ENCODE measurements at places on chromosomes 7 and 10.

- no peak for DNase-seq
Observed at GRCh38 chr10:116043861-116044260, 229.1 kb downstream of the GFRA1 start.

DNA sequence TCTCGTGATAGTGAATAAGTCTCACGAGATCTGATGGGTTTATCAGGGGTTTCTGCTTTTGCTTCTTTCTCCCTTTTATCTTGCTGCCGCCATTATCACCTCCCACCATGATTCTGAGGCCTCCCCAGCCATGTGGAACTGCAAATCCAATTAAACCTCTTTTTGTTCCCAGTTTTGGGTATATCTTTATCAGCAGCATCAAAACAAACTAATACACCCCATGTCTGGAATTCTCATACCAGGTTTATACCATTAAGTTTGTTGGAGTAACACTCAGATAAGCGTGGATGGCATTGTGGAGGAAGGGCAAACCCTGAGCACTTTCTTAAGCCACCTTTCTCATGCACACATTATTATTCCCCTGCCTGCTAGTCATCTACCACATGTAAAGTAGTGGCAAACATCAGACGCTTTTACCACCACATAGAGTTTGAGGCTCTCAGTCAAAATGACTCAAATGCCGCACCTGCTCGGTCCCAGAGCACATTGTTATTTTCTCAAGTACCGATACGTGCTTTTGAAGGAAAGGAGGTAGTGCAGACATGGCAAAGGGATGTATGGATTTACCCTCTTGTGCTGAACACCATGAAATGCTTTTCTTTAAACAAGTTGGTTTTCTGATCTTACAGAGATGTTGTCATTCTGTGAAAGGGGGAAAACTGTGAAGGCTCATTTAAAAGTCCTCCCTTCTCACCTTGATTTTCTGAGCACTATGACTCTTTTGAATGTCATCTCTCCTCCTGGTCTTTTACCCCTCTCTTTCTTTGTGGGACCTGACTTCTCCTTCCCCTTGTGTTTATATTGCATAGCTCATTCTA is 429.7 kb downstream of the EXOC4 start:
- DNase-seq: no peak

- DNase-seq: no peak
Observed at GRCh38 chr7:144468990-144469732, 65.7 kb upstream of the NOBOX start.

DNA sequence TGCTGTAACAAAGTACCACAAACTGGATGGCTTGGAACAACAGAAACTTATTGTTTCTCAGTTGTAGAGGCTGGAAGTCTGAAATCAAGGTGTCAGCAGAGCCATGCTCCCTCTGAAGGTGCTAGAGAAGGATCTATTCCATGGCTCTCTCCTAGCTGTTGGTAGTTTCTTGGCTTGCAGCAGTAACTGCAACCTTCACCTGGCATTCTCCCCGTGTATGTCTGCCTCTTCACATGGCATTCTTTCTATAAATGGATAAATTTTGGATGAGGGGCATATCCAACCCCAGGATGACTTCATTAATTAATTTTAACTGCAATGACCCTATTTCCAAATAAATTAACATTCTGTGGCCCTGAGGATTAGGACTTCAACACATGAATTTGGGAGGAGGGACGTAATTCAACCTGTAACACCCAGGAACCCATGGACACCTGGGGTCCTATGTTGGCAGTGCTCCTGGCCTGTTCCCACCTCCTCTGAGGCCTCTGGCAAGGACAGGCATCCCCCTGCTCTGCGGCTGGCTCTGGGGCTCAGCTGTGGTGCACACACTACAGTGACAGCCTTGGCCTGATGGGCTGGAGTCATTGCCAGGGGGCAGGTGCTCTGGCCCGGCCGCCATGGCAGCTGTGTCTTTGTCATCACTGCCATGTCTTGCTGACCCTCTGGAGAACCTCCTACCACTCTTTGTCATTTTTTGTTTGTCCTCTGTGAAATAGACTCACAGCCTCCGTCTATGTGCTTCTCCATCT is 30.8 kb downstream of the LSMEM1 start:
- DNase-seq: no peak

DNA sequence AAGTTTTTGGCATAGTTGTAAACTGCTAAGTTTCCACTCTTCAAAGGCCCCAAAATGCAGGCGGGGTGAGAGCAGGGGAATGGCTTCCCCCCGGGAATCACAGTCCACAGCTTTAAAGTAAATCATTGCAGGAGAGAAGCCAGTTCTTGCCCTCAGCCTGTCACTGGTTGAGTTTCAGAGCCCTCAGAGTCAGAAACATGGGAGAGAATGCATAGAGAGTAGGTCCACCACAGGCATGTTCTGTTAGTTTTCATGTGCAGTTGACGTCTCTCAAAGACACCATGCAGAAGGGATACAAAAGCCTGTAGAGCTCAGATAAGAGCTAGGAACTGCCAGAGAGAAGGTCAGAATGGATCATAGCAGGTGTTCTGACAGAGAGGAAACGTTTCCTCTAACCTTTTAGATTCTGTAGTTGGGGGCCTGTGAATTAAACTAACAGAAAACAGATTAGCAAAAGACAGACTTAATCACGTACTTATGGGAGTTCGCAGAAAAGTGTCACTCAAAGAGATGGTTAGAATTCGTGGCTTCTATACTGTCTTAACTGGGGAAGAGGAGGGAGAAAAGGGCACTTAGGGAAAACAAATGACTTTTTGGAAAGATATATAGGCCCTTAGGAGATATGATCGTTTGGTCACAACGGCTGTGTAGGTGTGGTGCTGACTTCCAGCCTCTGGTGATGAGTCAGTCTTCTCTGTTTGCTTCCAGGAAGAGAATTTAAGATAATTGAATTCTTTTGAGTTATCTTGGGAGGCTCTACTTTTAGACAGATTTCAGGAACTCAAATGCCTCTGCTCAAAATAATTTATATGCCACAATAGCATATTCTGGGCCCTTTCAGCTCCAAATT is 48.0 kb upstream of the MSRB2 start:
- DNase-seq: no peak

DNA sequence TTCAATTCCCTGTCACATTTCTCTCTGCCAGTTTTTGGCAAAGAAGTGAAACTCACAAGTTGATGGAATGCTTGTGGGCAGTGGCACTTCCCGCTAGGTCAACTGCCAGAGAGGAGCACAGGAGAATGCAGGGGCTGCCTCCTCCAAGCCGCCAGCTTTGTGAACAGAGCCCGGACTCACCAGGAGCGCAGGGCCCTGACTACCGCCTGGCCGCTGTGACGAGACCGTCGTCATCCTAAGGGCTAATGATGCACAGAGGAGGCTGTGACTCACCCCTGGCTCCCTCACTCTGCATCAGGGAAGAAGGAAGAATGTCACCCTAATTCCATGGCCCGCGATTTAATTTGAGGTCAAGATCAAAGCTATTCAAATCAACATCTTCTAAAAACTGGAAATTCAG is 123.9 kb downstream of the TAX1BP1 start:
- DNase-seq: no peak

DNA sequence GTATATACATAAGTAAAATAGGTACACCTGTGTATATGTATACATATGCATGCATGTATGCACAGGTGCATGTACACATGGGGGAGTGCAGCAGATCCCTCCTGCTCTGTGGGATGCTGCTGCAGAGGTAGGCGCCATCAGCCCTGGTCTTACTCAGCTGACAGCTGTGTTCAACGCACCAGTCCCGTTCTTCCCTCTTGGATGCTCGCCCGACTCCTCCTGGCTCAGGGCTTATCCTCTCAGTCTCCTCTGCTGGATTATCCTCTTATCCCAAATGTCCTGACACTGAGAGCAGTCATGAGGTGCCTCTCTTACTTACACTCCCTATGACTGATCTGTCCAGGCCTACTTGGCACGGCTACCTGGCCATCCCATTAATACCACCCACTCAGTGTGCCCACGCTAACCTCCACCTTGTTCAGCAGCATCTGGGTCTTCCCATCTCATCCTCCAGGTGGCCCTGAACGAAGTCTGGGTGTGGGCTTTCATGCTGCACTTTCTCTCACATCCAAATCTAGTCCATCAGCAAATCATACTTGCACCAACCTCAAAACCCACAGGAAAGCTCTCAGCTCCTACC is 357.1 kb downstream of the TCERG1L start:
- DNase-seq: no peak

DNA sequence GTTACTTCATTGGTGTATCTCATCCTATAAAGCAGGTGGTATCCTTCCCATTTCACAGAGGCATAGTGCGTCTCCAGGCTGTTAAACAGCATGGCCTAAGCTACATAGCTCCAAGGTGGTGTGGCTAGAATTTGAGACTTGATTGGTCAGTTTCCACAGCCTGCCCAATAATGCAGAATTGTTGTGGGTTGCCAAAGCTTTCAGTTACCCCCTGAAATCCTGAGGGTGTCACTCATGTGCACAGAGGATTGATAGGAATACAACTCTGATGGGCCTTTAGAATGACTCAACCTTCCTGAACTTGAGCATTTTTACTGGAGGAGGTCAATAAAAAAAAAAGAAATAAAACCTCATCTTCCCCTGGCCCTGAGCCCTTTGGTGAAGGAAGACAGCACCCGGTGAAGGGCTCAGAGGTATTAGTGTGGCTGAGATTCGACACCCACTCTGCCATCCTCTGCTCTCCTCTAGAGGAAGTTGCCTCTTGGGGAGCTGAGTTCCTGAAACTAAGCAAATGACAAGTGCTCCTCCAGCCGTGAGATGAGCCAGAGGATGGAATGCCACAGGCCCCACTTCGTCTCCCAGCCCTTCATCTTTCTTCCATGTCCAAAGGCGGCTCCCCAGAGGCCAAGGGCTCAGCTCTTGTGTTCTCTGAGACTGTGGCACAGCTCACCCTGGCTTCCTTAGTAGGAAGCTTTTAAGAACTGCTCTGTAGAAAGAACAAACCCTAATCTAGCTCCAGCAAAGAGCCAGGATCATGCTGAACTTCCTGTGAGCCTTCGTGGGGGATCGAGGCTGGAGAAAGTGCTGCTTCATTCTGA is 1.0 kb downstream of the ACSL5 start:
- DNase-seq: no peak

- no peak for DNase-seq
Observed at GRCh38 chr7:70392256-70392876, 739.6 kb upstream of the GALNT17 start.

DNA sequence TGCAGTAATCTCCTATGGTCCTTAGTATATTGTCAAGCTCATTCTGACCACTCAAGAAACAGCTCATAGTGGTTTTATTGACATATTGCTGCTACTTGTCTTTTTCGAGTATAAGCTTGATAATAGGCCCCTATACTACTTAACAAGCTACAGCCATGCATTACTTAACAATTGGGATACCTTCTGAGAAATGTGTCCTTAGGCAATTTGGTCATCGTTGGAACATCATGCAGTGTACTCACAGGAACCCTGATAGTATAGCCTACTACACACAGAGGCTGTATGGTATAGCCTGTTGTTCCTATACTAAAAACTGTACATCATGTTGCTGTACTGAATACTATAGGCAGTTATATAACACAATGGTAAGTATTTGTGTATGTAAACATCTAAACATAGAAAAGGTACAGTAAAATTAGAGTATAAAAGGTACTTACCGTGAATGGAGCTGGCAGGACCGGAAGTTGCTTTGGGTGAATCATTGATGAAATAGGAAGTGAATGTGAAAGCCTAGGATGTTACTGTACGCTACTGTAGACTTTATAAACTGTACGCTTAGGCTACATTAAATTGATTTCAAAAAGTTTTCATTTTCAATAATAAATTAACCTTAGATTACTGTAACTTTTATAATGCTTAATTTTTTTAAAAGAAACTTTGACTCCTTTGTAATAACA is 160.9 kb downstream of the LRRC4 start:
- no peak for DNase-seq

GRCh38 chr10:25063644-25064043 is 47.2 kb downstream of the THNSL1 start:
- DNase-seq: no peak

DNA sequence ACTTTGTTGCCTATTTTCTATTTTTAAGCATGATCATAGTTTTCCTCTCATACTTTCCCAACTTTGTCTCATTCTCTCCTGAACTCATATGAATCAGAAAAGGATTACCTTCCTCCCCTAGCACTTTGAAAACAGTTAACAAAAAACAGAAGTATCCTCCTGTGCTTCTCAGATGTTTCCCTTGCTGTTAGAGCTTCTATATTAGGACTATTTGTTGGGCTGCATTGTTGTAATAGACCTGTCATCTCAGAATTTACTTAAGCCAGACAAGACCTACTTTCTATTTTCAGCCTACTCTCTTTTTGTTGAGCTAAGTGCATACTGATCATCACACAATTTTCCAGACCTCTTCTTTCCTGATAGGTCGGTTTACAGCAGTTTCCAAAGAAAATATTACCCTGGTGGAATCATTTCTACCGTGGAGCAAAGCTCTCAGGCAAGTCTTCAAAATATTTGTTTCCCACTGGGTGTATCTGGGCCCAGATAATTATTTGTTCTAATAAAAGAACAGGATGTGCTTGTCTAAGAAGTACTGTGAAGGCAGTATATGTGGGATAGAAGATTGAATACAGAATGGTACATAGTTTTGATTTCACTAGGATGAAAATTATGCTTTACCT is 411.9 kb upstream of the KLF6 start:
- no peak for DNase-seq

DNA sequence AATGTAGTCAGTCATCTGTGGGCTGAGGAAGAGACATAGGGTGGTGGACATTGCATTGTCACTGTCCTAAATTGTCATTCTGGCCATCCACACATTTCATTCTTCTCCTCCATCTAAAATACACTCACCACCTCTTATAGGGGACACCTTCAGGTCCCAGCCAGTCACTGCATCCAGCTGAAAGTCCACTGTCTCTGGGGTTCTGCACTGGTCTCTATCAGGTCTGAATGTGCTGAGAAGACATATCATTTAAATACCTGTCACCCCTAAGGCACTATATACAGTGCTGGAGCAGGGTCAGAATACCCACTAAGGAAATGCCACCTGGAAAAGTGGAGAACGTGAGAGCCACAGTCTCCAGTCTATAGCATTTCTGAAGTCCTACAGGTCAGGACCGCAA is 29.6 kb downstream of the SH2D4B start:
- no peak for DNase-seq

GRCh38 chr10:124094419-124094785 is 1.0 kb upstream of the CHST15 start:
- no peak for DNase-seq

DNA sequence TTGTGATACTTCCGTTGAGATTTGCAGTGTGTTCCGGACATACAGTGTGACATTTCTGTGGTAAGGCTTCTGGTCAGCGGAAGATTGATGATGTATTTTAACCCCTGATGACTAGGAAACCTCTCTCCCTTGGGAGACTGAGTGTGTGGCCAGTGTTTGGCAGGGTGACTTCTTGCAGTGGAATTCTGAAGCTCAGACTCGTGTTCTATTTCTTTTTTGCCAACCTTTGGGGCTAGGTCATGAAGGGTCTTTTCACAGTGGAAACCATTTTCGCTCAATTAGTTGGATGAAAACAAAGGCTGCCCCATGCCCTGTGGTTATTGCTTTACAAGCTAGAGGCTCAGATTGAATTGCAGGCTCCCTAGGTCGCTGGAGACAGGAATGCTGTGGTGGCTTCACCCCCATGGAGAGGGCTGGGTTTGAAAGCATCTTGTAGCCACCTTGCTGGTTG is 288.9 kb downstream of the BBS9 start:
- no peak for DNase-seq

DNA sequence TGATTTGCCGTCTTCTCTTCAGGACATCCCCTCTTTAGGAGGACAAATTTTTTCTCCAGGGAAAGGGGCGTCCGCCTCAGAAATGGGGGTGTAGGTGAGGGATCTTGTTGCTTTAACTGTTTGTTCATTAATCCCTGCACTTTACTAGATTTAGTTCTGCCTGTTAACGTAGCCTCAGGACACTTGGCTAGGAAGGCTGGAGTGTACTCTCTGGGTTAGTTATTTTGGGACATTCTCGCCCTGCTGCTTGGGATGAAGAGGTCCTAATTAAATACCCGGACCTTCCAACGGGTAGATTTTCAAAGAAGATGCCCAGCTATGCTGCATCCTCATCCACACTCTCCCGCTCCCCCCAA is 552 bp upstream of the ZNF365 start:
- no peak for DNase-seq

Data from D341Med (cell line).